Ureter (tissue), 1 donor: ENCODE measurements at places on chromosomes 7 and 10. TPM values are rescaled to one million over a fixed set of nuclear protein-coding genes. Genes with fewer than 3 reads are reported as not detected.

DNA sequence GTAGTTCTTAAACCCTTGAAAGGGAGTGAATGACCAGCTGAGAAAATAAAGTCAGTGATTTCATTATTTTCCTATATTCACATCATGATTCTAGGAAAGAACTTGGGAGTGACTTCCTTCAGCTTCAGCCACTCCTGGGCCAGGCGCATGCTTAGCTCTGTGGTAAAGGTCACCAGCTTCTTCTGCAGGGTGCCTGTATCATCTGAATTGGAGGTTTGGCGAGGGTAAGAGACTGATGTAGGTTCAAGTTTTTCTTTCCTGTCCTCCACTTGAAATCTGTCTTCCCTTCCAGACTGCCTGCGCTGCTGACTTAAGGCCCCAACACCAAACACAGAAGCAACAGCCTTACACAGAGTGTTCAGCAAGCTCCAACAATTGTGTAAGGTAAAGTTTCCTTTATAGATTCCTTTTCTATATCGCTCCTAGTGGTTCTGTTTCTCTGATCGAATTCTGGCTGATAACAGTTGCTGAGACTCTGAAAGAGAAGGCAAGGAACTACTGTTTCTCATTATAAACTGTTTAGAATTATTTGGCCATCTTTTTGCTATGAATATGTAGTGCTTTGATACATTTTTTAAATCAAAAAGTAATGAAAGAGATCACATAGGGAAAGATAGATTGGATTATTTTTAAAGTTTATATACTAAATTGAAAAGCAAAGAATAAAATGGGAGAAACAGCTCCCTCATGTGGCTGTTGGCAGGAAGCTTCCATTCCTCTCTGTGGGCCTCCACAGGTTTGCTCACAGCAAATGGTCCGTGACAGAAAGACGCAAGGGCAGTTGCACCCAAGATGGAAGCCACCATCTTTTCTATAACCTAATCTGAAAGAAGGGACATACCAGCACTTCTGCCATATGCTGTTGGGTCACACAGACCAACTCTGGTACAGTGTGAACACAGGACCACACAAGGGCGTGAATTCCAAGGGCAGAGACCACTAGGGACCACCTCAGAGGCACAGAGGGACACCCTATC is 14.0 kb downstream of the GATAD1 start:
- no peak for DNase-seq

The OR2A14 gene
- not detected for total RNA-seq

The ZNF248 gene
- total RNA-seq, result 17.6 TPM

- no peak for DNase-seq
Observed at GRCh38 chr7:112853422-112853821, 63.2 kb upstream of the TMEM168 start.

GRCh38 chr7:132755538-132756483 is 179.5 kb upstream of the PLXNA4 start:
- no peak for DNase-seq

- DNase-seq, result no peak
Observed at GRCh38 chr10:55449981-55450380, 649.0 kb upstream of the PCDH15 start.

- no peak for DNase-seq
Observed at GRCh38 chr10:35569111-35569707, 35.9 kb upstream of the GJD4 start.

The OPN4 gene
- total RNA-seq, result not detected

DNA sequence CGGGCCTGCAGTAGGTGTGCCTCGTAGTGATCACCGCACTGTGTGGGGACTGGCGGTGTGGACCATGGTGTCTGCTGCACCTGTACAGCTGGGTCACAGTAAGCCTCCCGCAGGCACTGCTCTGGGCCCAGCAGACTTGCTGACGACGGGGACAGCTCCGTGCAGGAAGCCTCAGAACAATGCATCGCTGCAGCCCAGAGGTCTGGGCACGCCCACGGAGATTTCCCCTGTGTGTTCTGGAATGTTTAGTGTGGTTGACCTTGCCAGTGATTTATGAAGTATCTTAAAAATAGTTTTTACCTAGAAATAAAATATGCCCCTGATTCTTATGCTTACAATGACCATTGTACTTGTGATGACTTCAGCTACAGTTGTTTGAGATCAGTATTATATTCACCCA is 59.1 kb upstream of the ZNF32 start:
- no peak for DNase-seq

- no peak for DNase-seq
Observed at GRCh38 chr10:86067436-86068050, 299.1 kb downstream of the GRID1 start.

DNA sequence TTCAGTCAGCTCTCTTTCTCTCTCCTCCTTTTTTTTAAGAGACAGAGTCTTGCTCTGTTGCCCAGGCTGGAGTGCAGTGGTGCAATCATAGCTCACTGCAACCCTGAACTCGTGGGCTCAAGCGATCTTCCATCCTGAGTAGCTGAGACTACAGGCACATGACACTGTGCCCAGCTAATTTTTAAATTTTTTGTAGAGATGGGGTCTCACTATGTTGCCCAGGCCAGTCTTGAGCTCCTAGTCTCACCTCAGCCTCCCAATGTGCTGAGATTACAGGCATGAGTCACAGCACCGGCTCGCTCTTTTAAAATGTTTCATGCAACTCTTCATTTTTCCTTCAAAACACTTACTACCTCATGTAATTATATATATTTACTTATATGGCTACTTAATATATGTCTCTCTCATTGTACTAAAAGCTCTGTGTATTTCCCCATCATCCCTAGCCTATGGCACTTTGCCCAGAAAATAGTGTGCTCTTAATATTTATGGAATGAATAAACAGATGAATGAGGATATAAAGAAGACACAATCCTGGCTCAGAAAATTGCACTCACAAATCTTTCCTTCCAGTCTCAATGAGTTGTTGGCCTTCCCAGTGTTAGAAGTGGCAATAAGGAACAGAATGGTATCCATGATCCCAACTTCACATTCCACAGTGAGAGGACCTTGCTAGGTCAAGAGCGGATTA is 33.9 kb downstream of the EBLN1 start:
- no peak for DNase-seq
